ENCODE measurements at places on chromosomes 4 and X. TPM values are rescaled to one million over a fixed set of nuclear protein-coding genes. Genes with fewer than 3 reads are reported as not detected.

The MAML3 gene
- total RNA-seq = 6.2 TPM

The TRPC5OS gene
- not detected for total RNA-seq

The MAP3K15 gene
- 0.55 TPM for total RNA-seq

The LAGE3 gene
- 25.8 TPM for total RNA-seq

The ADAM29 gene
- 1.1 TPM for total RNA-seq

The CENPVL1 gene
- 0.98 TPM for total RNA-seq

The TCEANC gene
- total RNA-seq = 4.2 TPM

The FAM114A1 gene
- 9.7 TPM for total RNA-seq

The XAGE2 gene
- total RNA-seq = not detected

The CORIN gene
- total RNA-seq = 1.3 TPM

The STPG2 gene
- 0.93 TPM for total RNA-seq

The S100P gene
- total RNA-seq = 7.0 TPM

The NPY2R gene
- 0.38 TPM for total RNA-seq
